ENCODE measurements at places on chromosomes 16 and 17.
A peak's percentile ranks its signal among the peaks of the same experiment; 100 is the strongest.

GRCh38 chr16:64543441-64543840, 578.4 kb downstream of the CDH11 start:
- DNase-seq, result no peak

DNA sequence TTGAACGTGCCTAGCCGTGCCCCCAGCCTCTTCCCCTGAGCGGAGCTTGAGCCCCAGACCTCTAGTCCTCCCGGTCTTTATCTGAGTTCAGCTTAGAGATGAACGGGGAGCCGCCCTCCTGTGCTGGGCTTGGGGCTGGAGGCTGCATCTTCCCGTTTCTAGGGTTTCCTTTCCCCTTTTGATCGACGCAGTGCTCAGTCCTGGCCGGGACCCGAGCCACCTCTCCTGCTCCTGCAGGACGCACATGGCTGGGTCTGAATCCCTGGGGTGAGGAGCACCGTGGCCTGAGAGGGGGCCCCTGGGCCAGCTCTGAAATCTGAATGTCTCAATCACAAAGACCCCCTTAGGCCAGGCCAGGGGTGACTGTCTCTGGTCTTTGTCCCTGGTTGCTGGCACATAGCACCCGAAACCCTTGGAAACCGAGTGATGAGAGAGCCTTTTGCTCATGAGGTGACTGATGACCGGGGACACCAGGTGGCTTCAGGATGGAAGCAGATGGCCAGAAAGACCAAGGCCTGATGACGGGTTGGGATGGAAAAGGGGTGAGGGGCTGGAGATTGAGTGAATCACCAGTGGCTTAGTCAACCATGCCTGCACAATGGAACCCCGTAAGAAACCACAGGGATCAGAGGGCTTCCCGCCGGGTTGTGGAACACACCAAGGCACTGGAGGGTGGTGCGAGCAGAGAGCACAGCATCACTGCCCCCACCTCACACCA, 724 bp downstream of the GAA start:
- no peak for DNase-seq

DNA sequence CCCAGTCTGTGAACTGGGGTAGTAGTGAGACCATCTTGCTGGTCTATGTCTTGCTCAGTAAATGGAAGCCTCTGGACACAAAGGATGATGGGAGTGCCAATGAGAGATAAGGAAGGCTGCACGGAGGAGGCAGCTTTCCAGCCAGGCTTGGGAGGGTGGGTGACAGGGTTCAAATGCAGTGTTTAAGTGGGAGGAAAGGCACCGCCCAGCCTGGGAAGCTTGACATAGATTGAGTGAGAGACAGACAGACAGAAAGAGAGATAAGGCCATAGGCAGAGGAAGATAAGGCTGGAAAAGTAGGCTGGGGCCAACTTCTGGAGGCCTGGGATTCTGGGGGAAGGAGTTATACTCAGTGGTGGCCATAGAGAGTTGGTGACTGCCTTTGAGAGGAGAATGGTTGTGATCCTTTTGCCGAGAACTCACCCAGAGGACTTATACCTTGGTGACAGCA, 7.2 kb upstream of the COL1A1 start:
- no peak for DNase-seq

- no peak for DNase-seq
Observed at GRCh38 chr16:84737192-84738011, 37.6 kb downstream of the USP10 start.

GRCh38 chr16:35636480-35637230, 2177.2 kb downstream of the TP53TG3F start:
- no peak for DNase-seq

DNA sequence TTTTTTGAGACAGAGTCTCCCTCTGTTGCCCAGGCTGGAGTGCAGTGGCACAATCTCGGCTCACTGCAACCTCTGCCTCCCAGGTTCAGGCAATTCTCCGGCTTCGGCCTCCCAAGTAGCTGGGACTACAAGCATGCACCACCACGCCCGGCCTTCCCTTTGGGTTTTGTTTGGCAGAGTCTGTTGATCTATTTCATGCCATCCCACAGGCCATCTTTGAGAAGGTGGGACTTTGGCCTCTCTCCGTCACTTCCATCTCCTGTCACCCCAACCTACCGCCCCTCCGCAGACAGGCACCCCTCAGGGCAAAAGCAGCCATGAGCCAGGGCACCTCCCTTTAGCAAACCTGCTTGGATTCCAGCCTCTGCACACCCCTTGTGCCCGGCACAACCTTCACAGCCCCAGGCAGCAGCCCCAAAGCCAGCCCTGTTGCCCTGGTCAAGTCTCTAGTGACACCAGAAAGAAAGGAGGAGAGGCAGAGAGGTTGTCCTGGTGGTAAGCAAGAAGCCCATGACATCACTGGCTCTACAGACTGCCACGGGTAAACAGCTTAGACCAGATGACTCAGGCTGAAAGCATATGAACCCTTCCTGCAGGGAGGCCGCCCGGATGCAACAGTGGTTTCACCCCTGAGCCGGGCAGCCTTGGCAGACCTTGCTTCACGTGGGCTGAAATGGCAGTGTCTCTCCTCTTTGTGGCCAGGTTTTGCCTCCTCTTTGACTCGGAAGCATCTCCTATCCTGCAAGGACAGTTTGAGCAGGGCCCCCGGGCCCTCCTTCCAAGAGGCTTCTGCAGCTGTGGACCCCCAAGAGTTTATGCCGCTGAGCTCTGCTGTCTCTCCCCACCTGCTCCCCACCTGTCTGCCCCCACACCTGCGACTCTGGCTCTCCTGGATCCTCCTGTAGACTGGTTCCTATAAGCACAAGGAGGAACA, 8.1 kb upstream of the TIMP2 start:
- peak; percentile 89 for DNase-seq

GRCh38 chr17:80886641-80887573, 104.7 kb upstream of the CHMP6 start:
- no peak for DNase-seq

GRCh38 chr16:68756239-68756915, 19.3 kb downstream of the CDH1 start:
- no peak for DNase-seq

DNA sequence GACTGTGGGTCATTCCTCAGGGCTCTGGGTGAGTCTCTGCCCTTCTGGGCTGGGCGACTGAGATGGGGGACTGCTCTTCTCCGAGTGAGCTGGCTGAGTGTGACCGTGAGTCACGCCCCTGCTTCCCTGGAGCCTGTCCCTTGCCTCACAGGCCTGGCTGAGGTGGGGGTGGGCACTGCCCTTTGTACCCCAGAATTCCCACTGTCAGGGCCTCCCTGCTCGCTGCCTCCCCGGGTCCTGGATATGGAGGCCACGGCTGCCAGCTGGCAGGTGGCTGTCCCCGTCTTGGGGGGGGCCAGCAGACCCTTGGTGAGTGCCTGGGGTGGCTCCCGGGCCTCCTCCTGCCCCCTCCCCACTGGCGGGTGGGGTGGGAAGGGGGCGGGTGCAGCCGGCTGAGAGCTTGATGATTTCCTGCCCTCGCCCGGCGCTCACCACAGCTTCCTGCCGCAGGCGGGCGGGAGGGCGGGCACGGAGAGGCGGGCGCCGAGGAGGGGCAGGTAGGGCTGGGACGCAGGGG, at the start of gene LAT:
Gene LAT (plus strand): TSS at position 434 of the 517 bp plus-strand sequence. CDS start 366 bp downstream, outside the sequence.
- no peak for DNase-seq

DNA sequence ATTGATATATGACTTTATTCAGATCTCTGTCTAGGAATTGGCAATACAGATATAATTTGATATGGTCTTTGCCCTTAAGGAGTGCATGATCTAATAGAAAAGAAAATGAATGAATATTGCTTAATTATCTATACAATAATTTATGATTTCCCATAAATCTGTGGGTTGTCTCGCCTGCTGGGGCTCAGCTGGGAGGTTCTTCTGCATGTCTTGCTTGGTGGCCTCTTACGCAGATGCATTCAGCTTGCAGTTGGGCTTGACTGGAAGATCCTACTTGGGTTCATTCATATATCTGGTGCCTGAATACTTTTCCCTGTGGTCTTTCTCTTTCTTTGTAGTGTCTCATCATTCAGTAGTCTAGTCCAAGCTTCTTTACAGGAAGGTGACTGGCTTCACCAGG, 34.0 kb upstream of the GOT2 start:
- no peak for DNase-seq

GRCh38 chr16:16028311-16028999, 79.0 kb downstream of the ABCC1 start:
- DNase-seq, result no peak

DNA sequence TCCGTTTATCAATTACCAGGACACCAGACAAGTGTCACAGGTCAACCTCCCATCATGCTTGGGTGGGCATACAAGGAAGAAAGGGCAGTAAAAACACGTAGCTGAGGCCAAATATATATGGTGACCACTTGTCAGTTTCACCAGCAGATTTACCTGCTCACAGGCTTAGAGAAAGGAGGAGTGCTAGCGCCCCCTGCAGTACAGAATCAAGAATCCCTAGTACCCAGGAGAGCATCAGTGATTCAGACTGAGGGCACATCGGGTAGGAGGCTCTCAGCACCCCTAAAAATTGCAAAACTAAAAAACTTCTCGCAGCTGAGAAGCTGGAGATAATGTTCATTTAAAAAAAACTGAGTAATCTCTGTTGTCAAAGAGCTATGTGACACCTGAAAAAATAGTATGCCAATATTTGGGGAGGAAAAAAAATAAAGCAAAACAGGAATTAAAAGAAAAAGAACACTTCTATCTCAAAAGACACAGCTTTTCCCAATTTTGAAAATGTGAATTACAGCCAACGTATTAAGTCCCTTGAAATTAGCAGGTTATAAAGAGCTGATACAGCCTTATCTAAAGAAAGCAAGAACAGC, 21.2 kb upstream of the MON1B start:
- DNase-seq, result no peak

DNA sequence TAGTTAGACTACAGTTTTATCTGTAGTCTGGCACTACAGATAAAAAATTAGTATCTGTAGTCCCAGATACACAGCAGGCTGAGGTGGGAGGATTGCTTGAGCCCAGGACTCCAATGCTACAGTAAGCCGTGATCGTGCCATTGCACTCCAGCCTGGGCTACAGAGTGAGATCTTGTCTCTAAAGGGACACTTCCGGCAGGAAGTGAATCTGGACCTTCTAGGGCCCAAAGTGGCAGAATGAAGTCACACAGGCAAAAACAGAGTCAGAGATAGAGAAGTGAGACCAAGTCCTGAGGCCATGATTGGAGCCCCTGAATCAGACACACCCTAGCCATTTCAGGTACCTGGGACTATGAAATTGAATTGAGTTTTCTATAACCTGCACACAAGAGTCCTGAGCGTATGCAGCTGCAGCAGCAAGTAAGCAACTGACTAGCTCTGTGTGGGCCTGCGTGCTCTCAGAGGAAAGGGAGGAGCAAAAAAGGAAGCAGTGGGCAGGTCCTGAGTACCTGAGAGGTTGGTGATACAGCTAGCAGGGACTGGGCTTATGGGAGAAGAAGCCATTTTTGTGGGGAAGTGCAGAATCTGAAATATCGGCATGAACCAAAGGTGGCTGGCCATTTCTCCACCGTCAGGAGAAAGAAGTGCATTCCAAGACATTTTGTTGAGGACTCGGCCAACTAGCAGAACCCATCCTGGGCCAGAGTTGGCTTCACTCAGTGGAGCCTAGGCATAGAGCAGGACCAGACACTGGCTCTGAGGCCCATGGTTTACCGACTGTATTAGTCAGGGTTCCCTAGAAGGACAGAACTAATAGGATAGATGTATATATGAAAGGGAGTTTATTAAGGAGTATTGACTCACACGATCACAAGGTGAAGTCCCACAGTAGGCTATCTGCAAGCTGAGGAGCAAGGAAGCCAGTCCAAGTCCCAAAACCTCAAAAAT, 27.2 kb upstream of the BRD7 start:
- DNase-seq, result no peak

GRCh38 chr17:78910497-78911284, 7.7 kb upstream of the CEP295NL start:
- no peak for DNase-seq

DNA sequence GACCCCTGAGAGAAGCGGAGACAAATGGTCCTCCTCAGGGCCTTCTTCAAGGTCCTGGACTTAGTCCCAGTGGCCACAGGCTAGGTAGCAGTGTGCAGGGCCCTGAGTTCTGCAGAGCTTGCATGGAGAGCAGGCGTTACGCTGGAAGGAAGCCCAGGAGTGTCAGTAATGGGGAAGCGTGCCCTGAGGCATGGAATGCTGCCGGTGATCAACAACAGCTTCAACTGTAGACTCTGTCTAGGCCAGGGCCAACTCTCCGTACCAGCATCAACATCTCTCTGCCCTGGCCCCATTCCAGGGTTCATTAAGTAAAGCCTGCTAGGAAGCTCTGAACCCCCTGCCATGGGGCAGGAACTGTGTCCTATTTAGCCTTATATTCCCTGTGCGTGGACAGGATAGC, 568 bp upstream of the TNK1 start:
- DNase-seq, result no peak

- DNase-seq, result no peak
Observed at GRCh38 chr16:56203052-56203451, 11.8 kb downstream of the GNAO1 start.

GRCh38 chr17:80621335-80621996, 76.8 kb downstream of the RPTOR start:
- DNase-seq, result no peak

DNA sequence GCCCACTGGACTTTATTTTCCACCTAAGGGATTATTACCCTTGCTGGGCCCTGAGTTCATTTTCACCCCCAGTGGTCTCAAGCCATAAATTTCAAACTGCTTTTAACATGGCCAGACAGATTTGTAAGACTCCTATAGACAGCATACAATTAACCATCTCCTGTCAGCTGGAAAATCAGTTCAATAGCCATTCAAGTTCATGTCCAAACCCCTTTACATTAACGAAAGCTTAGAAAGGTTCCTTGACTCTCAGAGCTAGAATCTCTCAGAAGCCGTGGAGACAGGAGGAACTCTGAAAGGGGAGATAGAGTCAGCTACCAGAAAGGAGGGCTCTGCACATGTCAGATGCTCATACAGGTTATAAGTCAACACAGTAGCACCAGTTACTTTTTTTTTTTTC, 23.3 kb downstream of the SOX9 start:
- no peak for DNase-seq

DNA sequence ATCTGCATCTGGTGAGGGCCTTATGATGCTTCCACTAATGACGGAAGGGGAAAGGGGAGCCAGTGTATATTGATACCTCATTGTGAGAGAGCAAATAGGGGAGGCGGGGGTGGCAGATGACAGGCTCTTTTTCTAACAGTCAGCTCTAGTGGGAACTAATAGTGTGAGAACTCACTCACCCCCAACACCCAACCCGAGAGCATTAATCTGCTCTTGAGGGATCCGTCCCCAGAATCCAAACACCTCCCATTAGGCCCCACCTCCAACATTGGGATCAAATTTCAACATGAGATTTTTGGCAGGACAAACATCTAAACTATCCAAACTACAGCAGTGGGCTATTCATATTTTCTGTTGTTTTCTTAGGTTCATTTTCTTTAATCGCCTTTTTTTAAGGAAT, 54.4 kb downstream of the BPTF start:
- no peak for DNase-seq

- DNase-seq, result no peak
Observed at GRCh38 chr16:50390914-50391716, 22.3 kb upstream of the BRD7 start.

GRCh38 chr16:68072038-68072695, 13.0 kb upstream of the NFATC3 start:
- DNase-seq, result no peak

DNA sequence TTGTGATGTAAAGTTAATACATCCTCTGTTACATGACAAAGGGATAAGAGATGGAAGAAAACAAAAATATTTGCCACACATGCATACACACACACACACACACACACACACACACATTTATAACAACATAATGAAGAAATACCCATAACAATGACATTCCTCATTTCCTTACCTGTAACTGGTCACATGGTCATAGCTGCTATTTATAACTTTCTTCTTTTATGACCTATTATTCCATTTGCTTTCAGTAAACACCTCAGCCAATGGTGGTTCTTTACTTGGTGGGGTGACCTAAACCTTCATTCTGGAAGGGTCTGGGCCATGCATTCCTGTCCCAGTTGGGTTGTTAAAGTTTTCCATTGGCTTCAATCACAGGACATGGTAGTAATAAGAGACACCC, 5.3 kb downstream of the MT2A start:
- no peak for DNase-seq

All from amniotic stem cell (primary cell).